ENCODE measurements at places on chromosomes 16 and 17.

- DNase-seq = no peak
Observed at GRCh38 chr17:71656964-71657858, 463.6 kb upstream of the SOX9 start.

DNA sequence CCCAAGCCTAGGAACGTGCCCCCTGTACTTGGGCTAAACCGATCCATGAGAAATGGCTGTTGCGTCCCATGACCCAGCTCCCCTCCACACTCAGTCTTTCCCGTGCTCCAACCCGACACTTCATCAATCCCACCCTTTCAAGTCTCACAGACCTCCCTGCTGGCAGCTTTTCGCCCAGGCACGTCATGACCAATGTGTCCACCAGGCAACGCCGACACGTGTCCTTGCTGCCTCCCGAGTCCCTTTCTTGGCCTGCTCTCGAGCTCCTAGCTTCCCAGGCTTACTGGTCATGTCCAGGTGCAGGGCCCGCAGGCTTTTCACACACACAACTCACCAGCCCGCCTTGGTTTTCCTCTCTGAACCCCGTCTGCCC, 12.2 kb downstream of the MNT start:
- DNase-seq = no peak

- peak; percentile 31 for DNase-seq
Observed at GRCh38 chr16:9112166-9112843, 20.9 kb downstream of the HAPSTR1 start.

DNA sequence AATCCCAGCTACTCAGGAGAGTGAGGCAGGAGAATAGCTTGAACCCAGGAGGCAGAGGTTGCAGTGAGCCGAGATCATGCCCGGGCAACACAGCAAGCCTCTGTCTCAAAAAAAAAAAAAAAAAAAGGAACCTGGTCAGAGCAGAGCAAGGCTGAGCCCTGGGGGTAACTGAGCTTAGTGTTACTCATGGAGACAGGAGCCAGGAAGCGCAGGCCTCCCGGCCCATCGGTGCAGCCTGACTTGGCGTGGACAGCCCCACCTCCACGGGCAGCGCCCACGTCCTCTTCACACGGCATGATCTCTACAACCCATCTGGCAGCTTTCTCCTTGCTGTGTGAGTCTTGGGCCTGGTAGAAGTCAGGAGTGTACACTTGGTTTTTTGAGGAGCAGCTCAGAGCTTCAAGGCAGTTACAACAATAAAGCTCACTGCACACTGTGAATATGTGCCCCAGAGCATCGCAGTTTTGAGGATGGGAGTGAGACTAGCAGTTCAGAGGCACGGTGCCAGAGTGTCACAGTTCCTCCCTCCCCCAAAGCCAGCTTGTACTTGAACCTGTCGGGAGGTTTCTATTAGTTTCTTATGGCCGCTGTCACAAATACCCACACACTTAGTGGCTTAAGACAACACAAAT, 129.9 kb downstream of the RAP1GAP2 start:
- no peak for DNase-seq

- DNase-seq = no peak
Observed at GRCh38 chr17:73765824-73766563, 121.7 kb upstream of the SDK2 start.

GRCh38 chr16:1308036-1308976, 1.1 kb upstream of the UBE2I start:
- DNase-seq = peak; percentile 52

DNA sequence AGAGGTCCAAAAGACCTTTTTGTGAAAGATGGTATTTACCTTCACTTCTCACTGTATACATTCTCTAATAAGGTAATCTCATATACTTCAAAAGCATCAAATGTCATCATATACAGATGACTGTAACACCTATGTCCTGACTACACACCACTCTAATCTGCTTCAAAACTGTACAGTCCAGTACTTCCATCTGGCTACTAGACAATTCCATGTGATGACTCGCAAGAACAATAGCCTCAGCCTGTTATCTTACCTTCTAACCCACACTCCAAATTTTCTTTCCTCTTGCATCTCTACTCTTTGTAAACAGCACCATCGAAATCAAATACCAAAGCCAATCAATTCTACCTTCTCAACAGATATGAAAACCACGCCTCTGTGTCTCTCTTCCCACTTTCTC, 24.1 kb downstream of the MYO1D start:
- no peak for DNase-seq
